D341Med (cell line): ENCODE measurements at places on chromosomes 7 and 10.

GRCh38 chr10:42734536-42734935, 48.1 kb upstream of the BMS1 start:
- DNase-seq = no peak

DNA sequence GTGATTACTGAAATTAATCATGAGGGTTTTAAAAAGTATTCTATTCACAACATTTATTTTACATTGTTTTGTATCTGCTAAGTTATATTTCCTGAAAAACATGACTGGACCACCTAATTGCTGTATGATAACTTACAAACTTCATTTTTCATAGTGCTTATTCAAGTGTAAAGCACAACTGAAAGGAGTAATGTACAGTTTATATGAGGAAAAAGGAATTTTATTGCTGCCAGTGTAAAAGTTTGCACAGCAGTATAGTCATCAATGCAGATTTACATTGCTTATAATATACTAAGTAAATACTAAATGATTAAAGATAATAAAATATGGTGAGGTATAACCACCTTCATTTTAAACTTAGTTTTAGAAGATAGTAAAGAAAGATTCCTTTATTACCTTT, 4.0 kb downstream of the PTEN start:
- no peak for DNase-seq

DNA sequence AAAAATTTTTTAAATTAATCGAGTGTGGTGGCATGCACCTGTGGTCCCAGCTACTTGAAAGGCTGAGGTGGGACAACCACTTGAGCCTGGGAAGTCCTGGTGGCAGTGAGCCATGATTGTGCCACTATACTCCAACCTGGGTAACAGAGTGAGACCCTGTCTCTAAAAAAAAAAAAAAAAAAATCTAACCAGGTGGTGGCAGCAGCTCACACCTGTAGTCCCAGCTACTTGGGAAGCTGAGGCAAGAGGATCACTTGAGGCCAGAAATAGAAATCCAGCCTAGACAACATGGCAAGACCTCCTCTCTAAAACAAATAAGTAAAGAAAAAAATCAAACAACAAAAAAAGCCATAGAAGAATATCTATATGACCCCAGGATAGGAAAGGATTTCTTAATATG, 3.6 kb upstream of the MYOF start:
- DNase-seq = no peak

DNA sequence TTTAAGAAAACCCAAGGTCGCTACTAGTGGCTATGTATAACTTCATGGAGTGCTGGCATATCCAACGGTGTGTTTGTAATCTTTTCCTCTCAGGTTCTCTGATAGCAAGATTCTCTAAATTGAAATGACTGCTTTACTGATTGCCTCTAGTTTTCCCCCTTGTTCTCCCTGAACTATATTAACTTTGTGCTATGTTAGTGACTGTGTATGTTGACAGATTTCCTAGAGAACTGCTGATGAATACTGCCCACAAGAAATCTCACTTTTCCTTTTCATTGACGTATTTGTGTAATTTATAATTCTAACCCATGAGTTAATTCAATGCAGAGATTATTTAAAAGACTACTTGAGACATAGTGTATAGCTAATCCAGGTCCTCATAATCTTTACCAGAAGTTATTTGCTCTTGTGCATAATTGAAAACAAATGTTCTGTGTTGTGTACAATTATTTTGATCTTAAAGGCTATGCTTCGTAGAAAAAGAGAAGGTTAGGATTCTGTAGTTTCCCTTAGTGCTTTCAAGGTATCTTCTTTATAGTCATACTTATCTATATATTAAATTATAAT, 70.6 kb upstream of the GLCCI1 start:
- DNase-seq = no peak

DNA sequence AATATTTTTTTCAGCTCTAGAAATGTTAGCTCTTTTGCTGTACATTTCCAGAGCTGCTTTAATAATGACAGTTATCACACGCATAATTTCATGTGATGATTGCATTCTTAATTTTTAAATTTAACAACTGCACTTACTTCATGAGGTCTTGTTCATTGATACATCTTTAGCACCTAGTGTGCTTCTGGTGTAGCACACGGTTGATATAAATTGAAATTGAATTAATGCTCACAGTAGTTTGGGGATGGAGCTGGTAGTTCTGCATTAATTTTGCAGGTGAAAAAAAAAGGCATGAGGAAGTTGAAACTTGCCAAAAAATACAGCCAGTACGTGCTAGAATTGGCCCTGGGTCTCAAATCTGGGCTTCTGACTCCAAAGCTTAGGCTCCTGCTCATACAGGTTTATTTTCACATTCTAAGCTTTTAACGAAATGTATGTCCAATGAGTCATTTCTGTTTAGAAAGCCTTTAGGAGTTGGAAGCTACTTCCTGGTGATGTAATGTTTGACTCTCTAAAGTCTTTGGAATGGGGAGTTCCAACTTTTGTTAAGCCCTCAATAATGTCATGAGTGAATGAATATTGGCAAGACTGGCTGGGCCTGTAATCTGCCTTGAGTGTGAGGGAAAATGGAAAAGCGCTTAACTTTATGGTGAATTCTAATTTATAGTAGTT, 62.5 kb downstream of the DAGLB start:
- DNase-seq = no peak

DNA sequence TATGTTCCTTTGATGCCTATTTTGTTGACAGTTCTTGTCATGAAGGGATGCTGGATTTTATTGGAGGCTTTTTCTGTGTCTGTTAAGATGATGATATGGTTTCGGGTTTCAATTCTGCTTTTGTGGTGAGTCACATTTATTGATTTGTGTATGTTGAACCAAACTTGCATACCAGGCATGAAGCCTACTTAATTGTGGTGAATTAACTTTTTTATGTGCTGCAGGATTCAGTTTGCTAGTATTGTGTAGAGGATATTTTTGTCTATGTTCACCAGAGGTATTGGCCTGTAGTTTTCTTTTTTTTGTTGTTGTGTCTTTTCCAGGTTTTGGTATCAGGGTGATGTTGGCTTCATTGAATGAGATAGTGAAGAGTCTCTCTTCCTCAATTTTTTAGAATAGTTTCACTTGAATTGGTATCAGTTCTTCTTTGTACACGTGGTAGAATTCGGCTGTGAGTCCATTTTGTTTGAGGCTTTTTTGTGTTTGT, 345.9 kb downstream of the KIF20B start:
- no peak for DNase-seq
